Stimulated activated CD8-positive, alpha-beta memory T cell treated with anti-CD3 and anti-CD28 coated beads, Interleukin-4, amount 100 ng/mL, for 1 hour (primary cell): ENCODE measurements at places on chromosomes 7 and 10.

- no peak for DNase-seq
These were observed 31.5 kb downstream of the TMEM248 start for GRCh38 chr7:66952343-66953043.

DNA sequence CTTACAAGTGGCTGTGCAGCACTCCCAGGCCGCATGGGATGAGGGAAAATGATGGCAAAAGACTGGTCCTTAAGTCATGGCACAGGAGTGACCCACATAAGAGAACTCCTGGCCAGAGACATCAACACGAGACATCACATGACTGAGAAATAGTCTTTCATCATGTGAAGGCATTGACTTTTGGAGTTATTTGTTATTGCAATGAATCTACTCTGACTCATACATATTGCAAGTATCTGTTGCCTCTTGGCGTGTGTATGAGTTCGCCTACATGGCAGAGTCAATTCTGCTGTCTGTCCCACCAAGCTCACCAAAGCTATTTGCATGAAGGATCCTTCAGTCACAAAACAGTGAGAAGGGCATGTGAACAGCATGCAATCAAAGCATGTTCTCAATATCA is 59.7 kb upstream of the HABP2 start:
- no peak for DNase-seq

GRCh38 chr10:86689146-86689545 is 20.8 kb downstream of the LDB3 start:
- DNase-seq, result no peak

DNA sequence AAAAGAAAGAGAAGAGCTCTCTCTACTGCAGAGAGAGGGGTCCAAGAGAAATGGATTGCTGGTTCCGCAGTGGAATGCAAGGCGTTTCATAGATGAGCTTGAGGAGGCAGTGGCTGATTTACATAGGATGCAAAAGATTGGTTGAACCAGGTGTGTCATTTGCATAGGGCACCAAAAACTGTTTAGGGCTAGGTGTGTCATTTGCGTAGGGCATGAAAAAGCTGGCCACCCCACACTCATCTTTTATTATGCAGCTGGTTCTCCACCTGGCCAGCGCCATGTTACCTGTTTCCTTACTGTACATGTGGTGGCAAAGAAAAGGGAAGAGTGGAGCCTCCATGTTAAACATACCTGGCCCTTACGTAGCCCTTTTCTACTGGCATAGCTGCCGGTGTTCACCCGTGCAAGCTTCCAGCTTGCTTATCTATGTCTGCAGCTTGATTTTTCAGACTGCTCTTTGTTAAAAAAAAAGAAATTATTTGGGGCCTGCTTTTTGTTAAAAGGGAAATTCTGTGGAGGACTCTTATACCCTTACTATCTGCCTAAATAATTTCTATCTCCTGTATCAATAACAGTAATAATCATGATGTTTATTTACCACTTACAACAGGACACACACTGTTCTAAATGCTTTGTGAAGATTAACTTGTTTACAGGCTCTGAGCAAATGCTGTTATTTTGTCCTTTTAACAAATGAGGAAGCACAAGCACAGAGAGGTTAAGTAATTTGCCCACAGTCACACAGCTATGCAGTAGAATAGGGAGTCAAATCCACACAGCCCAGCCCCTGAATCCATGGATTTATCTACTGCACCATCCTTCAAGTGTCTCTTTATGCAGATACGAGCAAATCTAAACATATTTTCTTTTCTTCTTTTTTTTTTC is 33.3 kb downstream of the CASP7 start:
- no peak for DNase-seq

- no peak for DNase-seq
These were observed 350.1 kb downstream of the KIF20B start for GRCh38 chr10:90051474-90051873.

DNA sequence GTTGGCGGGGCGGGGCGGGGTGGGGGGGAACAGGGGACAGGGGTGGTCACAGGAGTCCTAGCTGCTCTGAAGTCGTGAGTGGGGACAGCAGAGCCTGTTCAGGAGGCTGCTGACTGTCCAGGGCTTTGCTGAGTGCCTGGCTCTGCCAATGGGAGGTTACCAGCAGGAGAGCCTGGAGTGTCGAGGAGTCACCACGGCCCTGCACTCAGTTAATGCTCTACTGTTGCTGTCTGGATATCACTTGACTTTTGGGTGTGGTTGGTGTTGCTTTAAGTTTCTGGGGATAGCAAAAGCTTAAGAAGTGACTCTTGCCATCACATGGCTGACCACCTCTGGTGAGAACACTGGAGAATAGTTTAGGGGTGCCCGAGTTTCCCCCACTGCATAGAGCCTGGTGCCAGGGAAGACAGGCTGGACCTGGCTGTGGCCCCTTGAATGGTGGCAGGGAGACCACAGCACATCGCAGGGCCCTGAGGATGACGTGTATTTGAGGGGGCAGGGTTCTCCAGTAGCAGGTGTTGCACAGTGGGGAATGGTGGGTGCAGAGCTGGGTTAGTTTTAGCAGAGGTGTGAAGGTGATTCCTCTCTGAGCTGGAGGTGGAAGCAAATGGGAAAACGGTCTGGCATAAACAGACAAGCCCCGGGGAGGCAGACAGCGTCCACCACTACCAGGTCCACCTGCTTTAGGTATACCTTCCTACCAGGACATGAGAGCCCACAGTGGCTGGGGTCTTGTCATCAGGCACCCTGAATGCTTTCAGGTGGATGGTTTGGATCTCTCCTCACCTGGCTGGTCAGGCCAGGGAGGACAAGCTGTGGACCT is 54.2 kb upstream of the CAMK2B start:
- DNase-seq, result no peak

DNA sequence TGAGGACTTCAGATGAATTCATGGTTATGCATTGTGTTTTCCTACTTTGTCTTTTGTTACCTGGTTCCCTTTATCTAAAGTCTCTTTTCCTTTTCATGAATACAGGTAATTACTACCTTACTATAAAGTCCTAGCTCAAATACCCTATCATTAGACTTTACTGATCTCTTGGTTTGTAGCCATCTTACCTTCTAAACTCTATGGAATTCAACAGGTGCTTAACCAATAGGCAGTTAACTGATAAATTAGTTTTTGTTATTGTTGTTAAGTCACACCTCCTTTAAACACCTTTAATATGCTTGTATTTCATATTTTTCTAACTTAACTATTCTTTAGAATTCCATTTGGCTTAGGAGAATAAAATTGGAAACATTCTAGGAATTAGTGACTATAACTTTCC is 30.7 kb downstream of the PLCE1 start:
- no peak for DNase-seq

DNA sequence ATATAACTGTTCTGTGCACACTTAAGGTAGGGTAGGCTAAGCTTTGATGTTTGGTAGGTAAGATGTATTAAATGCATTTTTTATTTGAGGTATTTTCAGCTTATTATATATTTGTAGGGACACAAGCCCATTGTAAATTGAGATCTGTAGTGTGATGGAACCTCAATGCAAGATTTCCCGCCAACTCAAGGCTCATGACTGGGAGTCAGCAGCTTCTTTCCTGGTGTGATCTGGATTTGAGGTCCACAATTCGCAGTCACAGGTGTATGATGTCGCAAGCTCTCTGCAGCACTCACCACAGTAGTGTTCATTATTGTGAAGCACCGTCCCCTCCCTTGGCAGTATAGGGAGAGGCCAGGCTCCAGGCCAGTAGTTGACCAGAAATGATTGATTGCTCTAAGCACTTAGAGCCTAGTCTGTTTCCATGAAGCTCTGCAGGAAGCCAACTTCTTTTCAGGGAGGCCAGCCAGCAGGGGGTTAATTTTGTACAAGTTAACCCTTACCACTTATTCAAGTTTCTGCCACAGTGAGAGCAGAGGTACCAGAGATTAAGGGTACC is 54.9 kb downstream of the SEM1 start:
- DNase-seq, result no peak

DNA sequence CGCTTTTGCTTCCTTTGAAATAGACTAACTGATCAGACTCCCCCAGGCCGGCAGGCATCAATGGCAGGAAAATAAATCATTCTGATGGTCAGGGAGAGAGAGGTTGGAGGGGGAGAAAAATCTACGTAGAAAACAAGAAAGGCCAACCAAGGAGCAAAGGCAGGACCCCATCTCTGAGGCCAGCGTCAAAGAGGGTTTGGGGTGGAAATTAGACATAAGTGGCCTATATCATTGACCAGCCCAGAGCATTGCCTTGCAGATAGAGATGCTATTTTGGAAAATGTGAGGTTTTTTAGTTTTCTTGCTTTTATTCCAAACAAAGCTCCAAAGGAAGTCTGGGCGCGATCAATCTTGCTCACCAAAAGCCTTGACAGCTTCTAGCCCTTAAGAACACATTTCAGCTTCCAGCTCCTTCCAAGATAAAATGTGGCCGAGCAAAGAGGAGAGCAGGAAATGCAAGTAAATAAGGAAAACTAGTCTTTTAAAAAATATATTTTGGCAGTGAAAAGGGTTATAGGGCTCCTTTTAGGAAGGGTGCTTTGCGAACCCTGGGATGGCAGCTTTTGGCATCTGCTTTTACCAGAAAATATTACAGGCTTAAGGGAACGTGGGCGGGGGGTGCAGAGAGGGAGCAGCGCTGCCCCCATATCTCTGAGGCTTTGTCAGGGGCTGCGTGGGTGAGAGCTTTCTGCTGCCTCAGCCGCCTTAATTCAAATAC is 2.0 kb upstream of the HOXA2 start:
- DNase-seq, result no peak

GRCh38 chr7:157910446-157910845 is 573.6 kb downstream of the DNAJB6 start:
- DNase-seq, result no peak

GRCh38 chr7:19030281-19030680 is 87.2 kb downstream of the TWIST1 start:
- no peak for DNase-seq

DNA sequence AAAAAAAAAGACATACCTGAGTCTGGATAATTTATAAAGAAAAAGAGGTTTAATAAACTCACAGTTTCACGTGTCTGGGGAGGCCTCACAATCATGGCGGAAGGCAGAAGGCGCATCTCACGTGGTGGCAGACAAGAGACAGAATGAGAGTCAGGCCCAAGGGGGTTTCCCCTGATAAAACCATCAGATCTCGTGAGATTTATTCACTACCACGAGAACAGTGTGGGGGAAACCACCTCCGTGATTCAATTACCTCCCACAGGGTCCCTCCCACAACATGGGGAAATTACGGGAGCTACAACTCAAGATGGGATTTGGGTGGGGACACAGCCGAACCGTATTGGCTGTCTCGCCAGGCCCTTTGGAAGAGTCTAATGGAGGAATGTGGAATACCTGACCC is 9.0 kb upstream of the MAFK start:
- no peak for DNase-seq

- DNase-seq, result no peak
These were observed 194.4 kb downstream of the RELN start for GRCh38 chr7:103795107-103795506.

GRCh38 chr10:93165367-93165766 is 91.7 kb downstream of the CYP26A1 start:
- DNase-seq, result no peak

DNA sequence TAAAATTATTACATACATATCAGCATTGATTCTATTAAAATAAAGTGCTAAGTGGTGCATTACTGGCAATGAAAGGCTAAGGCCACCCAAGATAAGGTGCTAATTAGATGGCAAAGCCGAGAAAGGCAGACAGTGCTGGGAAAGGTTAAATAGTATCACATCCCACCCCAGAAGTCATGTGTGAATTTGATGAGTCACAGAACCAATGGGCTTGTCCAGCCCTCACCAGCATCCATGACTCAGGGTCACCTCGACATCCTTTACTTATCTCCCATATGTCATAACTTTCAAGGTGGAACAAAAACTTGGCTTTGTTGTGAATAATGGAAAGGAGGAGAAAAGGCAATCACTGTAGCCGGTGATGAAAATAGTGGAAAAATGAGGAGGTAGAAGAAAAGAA is 459.1 kb downstream of the PLXNA4 start:
- DNase-seq, result no peak

GRCh38 chr7:122791959-122792545 is 89.3 kb upstream of the RNF148 start:
- no peak for DNase-seq

GRCh38 chr7:1168422-1168821 is 8.4 kb upstream of the ZFAND2A start:
- DNase-seq, result no peak

- DNase-seq, result no peak
These were observed 84.6 kb downstream of the AKAP9 start for GRCh38 chr7:92025260-92025659.

DNA sequence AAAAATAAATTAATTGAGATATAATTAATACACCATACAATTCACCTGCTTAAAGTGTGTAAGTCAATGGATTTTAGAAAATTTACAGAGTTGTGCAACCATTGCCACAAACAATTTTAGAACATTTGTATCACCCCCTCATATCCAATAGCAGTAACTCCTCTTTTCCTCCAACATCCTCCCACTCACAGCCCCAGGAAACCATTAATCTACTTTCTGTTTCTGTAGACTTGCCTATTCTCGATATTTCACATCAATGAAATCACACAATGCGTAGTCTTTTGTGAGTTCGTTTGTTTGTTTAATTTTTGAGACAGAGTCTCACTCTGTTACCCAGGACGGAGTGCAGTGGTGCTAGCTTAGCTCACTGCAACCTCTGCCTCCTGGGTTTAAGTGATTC is 13.7 kb upstream of the HERC4 start:
- DNase-seq, result no peak

DNA sequence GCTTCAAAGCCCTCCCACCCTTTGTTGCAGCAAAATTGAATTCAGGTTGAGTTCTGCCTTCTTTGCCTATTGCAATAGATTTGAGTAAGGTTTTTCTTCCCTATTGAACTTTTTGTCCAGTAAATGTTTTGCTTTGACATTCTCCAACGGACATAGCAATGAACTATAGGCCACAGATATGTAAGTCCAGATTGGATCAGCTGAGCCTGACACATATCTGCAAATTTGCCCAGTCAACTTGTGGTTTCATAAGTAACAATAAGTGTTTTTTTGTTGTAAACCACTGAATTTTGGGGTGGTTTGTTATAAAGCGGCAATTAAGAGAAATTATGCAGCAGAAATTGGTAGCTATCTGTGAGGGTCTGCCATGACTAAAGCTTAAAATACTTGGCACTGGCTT is 332.1 kb upstream of the SORCS1 start:
- no peak for DNase-seq

GRCh38 chr10:77793831-77794230 is 132.7 kb downstream of the DLG5 start:
- no peak for DNase-seq

DNA sequence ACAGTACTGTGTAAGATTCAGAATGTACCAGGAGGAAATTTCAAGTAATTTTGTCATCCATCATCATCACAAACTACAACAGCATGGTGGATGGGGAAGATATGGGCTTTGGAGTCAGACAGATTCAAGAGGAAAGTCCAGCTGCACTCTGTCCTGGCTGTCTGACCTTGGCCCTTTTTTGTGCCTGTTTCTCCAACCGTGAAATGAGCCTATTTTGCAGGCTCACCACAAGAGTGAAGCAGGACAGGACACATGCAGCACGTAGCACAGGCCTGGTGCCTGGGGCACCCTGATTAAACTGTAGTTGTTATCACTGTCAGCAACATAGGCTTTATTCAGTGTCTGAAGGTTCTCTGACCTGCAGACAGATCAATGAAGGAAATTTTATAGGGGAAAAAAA is 37.6 kb downstream of the RHOBTB1 start:
- no peak for DNase-seq

GRCh38 chr10:48845512-48845911 is 94.1 kb downstream of the LRRC18 start:
- DNase-seq, result no peak

- no peak for DNase-seq
These were observed 38.0 kb downstream of the CYTH3 start for GRCh38 chr7:6234384-6234783.
